Activated CD8-positive, alpha-beta T cell treated with anti-CD3 and anti-CD28 coated beads, Interleukin-2, amount 10 ng/mL, durations not matched to agents 7 days and 5 days (primary cell): ENCODE measurements at places on chromosomes 13 and 19.
A peak's percentile ranks its signal among the peaks of the same experiment; 100 is the strongest.

- DNase-seq: no peak
Measured at GRCh38 chr19:5448374-5448773, 6.8 kb upstream of the ZNRF4 start.

DNA sequence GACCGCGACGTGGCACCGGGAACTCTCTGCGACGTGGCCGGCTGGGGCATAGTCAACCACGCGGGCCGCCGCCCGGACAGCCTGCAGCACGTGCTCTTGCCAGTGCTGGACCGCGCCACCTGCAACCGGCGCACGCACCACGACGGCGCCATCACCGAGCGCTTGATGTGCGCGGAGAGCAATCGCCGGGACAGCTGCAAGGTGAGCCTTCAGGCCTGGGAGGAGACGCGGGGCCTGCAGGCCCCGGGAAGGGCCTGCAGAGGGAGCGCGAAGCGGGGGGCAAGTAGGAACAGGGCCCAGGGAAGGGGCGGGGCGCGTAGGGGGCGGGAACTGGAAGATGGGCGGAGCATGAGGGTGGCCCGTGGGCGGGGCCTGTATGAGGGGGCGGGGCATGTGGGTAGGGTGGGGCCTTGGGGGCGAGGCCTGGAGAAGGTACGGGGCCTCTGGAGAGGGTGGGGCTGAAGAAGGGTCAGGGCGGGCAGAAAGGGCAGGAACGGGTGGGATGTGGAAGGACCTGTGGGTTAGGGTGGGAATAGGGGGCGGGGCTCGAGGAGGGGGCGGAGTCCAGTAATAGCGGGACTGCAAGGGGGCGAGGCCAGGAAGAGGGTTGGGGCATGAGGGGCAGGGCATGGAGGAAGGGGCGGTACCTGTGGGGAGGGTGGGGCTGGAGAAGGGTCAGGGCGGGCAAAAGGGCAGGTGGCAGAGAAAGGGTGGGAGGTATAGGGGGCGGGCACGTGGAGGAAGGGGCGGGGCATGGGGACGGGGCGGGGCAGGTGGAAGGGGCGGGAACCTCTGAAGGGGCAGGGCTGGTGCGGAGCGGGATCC lies 2.5 kb downstream of the CFD start:
- peak; percentile 63 for DNase-seq

DNA sequence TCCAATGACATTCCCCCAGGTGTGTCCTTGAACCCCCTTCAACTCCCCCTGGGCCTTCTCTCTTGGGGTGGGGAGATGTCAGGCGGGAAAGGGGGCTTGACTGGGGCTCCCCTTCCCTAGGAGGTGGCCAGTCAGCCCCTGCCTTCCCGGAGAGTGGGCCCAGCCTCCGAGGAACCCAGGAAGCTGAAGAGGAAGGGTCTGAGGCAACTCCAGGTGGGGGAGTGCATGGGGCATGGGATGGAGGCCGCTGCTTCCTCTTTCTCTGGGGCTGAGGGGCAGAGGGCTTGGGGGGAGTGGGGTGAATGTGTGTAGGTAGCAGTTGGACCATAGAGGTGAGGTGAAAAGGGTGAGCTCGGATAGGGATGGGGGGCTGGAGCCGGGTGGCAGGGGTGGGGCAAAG lies 2.7 kb upstream of the INAFM1 start:
- DNase-seq: no peak

- peak; percentile 67 for DNase-seq
Measured at GRCh38 chr13:48078251-48078656, 16.6 kb downstream of the MED4 start.

- DNase-seq: no peak
Measured at GRCh38 chr13:28046981-28047380, 53.4 kb downstream of the FLT3 start.

DNA sequence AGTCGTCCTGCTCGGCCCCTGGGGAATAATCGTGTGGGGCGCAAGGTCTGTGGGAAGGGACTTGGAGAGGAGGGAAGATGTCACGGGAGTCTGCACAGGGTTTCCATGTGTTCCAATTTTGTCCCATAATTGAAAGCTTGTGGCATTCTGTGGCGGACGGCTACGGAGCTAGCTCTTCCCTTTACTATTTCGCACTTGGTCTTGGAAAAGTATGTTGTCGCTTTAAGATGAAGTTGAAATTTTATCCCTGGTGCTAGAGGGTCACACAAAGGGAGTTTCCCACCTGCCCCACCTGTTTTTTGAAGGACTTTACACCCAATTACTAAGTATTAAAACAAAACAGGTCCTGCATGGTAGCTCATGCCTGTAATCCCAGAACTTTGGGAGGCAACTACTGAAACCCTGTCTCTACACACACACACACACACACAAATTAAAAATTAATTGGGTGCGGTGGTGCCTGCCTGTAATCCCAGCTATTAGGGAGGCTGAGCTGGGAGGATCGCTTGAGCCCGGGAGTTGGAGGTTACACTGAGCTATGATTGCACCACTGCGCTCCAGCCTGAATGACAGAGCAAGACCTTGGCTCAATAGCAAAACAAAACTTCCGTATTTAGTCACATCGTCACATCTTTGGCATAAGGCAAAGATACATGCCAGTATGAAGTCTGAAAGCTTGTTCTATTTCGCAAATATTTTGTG lies 967 bp upstream of the TPT1 start:
- no peak for DNase-seq

- DNase-seq: no peak
Measured at GRCh38 chr19:16226184-16226591, 28.5 kb downstream of the AP1M1 start.

GRCh38 chr19:36688058-36688457 lies 646 bp downstream of the ZNF567 start:
- no peak for DNase-seq

DNA sequence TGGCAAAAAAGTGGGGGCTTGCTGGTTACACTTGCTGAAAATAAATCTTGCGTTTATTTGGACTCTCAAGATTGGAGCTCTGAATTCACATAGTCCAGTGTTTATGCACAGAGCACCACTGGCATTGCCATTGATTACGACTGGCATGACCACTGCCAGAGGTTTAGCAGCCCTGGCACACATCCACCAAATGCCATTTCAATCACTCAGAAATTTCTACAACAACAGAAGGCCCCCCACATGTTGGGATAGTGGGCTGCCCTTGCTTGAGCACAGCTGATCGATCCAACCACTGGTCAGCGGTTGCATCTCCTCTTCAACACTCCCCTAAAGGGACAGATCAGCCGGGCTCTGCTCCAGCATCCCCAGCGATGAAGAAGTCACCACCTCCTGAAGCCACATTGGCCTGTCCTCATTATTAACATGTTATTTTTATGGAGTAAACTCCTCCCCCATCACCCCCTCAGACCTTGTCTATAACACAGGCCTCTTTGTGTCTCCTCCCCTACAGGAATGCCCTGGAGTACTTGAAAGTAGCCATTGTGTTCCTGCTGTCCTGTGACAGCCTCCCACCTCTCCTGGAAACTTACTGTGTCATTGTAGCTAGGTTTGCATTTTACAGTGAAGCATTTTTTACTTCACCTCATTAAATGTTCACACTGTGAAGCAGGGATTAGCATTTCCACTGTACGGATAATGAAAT lies 51.3 kb downstream of the CDADC1 start:
- DNase-seq: no peak

- DNase-seq: no peak
Measured at GRCh38 chr13:100520936-100521850, 67.4 kb downstream of the GGACT start.

DNA sequence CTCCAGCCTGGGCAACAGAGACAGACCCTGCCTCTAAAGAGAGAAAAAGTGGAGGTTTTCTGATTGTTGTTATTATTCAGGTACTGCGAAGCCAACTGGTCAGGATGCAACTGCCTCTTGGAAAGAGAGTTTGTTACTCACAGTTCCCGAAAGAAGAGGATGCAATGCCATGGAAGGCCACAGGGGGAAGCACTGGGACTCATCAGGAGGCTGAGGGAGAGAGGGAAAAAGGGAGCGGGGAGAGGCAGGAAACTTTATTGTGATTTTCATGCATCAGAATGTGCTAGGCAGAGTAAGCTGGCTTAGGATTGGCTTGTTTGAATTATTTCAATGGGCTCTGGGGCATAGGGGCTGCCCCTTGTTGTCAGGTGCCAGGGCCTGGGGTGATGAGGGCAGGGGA lies 27.6 kb downstream of the MYO9B start:
- DNase-seq: peak; percentile 33

- DNase-seq: peak; percentile 85
Measured at GRCh38 chr19:13277104-13277809, 127.0 kb downstream of the IER2 start.

DNA sequence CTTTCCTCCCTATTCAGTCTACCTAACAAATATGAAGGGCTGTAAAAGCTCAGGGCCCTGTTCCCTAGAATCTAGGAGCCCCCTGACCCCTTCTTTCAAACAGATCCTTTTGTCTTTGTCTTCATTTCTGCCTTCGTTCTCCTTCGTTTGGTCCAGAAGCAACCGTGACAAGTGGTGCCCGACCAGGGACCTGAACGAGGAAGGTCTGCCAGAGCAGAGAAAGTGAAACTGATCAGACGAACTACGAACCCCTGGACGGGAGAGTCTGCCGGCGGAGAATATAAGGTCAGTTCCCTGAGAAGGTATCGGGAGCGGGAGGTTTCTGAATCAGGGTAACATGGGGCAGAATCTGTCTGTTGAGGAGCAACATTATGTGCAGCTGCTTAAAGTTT lies 751 bp downstream of the ERVK3-1 start:
- DNase-seq: peak; percentile 36

DNA sequence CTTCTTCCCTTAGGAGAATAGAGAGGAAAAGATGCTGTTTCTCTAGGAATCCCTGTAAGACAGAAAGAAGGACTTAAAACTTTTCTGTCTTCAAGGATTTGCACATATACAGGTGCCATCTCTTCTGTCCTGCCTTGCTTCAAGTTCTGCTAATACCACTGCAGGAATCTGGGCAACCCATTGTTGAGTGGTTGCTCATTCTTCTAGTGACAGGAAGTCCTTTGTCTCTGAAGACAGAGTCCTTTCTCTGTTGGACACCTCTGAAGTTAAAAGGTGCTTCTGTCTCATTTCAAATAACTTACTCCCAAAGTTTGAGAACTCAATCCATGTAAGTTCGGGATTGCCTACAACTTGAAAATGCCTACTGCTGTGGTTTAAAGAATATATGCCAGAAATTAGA lies 114.4 kb upstream of the TMTC4 start:
- DNase-seq: no peak

DNA sequence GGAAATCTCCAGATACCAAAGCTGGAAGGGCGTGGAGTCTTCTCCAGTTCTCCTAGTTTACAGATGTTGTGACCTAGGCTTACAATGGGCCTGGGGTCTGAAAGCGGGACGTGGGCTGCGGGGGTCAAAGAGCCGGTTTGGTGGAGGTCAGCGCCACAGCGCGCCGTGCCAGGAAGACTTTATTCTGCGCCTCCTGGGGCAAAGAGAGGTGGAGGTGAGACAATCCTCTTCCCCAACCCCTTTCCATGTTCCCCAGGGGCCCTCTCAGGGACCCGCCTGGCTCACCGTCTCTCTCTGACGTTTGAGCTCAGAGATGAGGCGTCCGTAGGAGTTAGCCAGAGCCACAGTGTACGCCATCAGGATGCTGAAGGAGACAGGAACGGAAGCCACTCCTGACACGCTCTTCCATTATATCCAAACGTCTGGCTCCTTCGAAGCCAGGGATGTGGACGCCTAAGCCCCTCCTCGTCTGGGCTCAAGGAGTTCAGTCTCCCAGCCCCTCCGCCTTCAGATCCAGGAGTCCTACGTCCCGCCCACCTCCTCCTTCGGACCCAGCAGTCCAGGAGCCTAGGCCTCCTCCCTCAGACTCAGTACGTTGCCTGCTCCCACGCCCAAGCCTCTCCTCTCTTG lies 776 bp upstream of the LENG1 start:
- DNase-seq: no peak

DNA sequence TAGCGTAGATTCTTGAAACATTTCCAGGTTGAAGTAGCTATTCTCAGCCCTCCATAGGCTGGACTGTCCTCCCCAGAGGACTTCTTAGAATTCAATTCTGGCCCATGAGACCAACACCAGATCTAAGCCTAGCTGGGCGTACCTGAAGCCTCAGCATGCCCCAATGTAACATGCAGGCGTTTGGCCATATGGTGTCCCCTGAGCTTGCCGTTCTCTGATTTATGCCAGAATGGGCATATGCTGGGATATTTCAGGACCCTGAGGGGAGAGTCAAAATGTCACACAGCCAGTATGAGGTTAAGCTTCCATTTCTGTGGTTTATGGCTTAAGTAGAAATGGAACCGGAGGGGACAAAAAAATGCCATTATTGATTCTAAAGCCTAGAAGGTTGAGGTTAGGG lies 317.7 kb upstream of the OBI1 start:
- DNase-seq: no peak
